ENCODE measurements at places on chromosomes 12 and 14. TPM values are rescaled to one million over a fixed set of nuclear protein-coding genes. Genes with fewer than 3 reads are reported as not detected.

The JPH4 gene
- 9.5 TPM for polyA plus RNA-seq

The TMBIM4 gene
- polyA plus RNA-seq, result 165 TPM

The ADAMTS20 gene
- polyA plus RNA-seq, result 0.79 TPM

The EXOC3L4 gene
- 1.5 TPM for polyA plus RNA-seq

The HOXC4 gene
- polyA plus RNA-seq, result 52.4 TPM

The SERPINA10 gene
- 0.34 TPM for polyA plus RNA-seq

The SMOC1 gene
- polyA plus RNA-seq, result 1.9 TPM

The CACNA2D4 gene
- 1.9 TPM for polyA plus RNA-seq

The FAM90A1 gene
- polyA plus RNA-seq, result 1.1 TPM

The GON7 gene
- polyA plus RNA-seq, result 23.7 TPM

The LYZ gene
- polyA plus RNA-seq, result 19.9 TPM

The IGFBP6 gene
- polyA plus RNA-seq, result 12.4 TPM

The PLEK2 gene
- 2.1 TPM for polyA plus RNA-seq

The AICDA gene
- polyA plus RNA-seq, result 0.55 TPM

DNA sequence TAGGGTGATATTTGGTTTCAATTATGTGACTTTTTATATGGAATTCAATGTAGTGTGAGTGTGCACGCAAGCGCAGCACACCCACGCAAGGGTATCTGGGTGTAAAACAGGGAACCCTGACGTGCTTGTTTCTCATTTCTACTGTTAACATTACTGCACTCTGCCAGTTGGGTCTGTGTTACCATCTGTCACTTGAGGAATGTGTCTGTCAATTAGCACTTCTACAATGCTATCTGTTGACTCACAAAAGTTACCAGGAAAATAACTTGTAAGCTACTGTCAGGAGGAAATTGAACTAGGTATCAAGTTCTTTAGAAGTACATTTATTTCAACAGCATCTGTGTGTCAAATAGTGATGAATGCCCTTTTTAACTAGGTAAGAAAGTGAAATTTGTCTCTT is 695.5 kb upstream of the LRFN5 start:
- DNase-seq, result no peak

- no peak for DNase-seq
Observed at GRCh38 chr12:21676776-21677175, 19.1 kb upstream of the LDHB start.

DNA sequence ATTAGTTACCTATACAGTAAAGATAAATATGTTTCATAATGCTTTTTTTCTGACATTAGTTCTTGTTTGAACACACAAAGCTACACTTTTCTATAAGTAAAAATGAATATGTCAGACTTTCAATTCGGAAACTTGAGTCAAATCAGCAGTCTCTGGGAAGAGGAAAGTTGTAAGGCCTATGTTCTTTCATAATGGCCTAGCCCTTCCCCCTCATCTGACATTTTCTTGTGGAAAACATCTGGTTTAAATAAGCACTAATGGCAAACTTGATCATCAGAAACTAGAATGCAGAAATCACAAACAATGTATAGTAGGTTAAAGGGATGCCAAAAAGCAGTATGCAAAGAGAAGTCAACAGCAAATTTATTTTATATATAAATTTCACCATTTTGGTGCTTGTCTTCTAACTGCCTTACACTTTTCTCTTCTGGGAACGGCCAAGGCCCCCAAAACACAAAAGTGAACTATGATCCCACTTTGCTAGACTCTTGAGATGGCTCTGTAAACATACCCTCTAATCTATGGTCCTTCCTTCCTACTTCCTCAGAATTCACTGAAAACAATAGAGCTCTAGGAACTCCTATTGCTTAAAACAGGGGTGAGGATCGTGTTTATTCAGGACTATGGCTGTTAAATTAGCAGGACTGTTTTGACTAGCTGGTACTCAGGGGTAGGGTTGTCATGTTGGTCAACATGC is 444.1 kb downstream of the RAD51B start:
- DNase-seq, result no peak

DNA sequence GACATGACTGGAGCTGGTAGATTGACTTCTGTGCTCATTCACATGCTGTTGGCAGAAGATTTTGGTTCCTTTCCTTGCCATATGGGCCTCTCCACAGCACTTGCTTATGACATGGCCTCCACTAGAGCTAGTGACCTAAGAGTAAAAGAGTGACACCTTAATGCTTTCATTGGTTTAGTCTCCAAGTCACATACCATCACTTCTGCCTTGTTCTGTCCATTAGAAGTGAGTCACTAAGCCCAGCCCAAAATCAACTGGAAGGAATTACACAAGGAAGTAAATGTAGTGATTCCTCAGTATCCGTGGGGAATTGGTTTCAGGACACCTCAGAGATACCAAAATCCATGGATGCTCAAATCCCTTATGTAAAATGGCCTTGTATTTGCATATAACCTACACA is 81.3 kb downstream of the PPHLN1 start:
- no peak for DNase-seq

DNA sequence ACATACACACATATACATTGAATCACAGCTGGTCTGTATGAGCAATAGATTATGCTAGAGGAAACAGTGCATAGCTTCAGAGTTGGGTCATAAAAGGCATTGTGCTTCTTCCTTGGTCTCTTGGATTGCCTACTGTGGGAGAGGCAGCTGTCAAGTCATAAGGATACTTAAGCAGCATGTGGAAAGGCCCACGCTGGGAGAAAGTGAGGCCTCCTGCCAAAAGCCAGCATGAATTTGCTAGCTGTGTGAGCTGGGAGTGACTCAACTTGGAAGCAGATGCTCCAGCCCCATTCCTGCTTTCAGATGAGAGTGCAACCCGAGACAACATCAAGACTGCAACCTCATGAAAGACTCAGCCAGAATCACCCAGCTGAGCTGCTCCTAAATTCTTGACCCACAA is 311.9 kb upstream of the TBX3 start:
- DNase-seq, result no peak

- DNase-seq, result no peak
Observed at GRCh38 chr12:49626836-49627235, 3.5 kb downstream of the PRPF40B start.

- DNase-seq, result no peak
Observed at GRCh38 chr12:119283310-119283709, 51.2 kb upstream of the CCDC60 start.

GRCh38 chr14:93788543-93789227 is 400 bp upstream of the PRIMA1 start:
- no peak for DNase-seq

GRCh38 chr14:88079624-88080023 is 74.7 kb downstream of the GPR65 start:
- no peak for DNase-seq

GRCh38 chr12:2233034-2233433 is 180.2 kb downstream of the CACNA1C start:
- DNase-seq, result no peak

DNA sequence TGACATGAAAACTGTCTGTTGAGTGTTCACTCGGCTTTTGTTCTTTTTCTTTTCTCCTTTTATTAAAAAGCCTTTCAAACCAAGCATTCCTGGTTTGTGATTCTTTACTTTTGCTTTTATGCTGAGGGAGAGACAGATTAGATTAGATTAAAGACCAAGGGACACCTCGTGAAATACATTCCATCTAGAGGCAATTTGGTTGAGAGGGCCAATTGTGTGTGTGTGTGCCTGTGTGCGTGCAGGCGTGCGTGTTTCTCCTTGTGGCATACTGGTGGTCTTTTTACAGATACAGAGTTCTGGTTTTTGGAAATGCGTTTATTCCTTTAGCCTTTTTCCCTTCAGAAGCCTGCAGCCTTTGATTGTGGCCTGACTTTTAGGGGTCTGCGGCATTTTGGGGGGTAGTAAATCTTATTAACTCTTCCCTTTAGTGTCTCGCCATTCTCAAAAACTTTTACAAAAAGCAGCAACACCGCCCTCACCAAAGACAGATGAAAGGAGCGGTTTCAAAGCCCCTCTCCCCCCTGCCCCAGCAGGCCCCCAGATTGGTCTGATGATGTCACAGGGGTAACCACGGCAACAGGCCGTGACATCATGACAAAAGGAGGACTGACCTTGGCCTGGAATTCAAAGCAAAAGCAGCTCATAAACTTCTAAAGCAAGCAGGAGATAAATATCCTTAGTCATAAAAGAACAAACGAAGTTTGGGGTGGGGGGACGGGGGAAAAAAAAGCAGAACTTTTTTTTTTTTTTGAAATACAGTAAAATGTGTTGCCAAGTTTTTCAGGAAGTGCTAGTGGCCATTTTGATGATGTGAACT is 84.1 kb upstream of the TBX3 start:
- no peak for DNase-seq

GRCh38 chr12:48414021-48414420 is 58.3 kb upstream of the ANP32D start:
- DNase-seq, result no peak

GRCh38 chr12:39386335-39386734 is 56.6 kb downstream of the KIF21A start:
- no peak for DNase-seq

DNA sequence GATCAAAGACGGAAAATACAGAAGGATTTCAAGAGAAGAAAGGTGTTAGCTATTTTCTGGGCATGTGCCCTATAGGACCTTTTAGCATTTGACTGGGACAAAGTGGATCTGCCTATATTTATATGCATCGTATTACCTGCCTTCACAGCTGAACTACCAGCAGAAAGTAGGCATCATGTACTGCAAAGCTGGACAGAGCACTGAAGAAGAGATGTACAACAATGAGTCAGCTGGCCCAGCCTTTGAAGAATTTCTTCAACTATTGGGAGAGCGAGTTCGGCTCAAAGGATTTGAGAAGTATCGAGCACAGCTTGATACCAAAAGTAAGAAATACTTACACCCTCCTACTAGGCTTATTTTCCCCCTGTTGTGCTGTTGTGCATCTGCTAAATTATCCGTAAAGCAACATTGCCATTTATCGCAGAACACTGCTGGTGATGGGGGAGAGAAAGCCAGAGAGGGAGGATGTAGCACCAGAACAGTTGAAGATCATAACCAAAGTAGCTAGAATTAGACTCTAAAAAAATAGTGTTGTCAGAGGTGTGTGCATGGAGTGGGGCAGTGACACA is 282.0 kb upstream of the RGS6 start:
- no peak for DNase-seq

DNA sequence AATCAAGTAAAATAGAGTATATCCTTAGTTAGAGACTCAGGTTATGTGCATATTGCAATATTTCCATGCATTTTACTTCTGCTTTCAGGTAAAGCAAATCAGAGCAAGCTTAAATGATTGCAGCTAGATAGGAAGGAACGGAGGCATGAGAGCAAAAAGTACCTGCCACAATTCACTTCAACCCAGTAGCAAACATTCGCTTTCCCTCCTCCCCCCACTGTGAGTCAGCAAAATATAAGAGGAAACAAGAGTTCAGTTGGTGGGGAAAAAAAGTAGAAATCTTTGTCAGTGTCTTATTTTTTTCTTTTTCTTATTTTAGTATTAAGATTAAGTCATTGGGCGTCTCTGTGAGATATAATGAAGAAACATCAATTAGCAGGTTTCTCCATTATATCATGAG is 475.4 kb downstream of the NPAS3 start:
- no peak for DNase-seq

DNA sequence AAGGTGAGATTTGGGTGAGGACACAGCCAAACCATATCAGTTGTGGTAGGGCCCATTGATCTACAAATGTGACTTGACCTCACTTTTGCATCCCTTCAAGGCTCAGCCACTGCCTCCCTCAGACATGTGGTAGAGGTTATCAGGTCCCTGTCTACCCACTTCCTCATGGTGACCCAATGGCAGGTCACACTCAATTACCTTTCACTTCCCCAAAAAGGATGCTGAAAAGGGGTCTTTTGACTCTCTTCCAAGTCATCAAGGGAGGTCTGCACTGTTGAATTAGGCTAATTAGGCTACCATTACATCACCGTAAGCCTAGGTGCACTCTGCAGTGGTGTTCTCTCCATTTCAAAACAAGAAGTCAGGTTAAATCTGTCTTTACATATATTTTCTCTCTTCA is 22.6 kb upstream of the DRAM1 start:
- no peak for DNase-seq

DNA sequence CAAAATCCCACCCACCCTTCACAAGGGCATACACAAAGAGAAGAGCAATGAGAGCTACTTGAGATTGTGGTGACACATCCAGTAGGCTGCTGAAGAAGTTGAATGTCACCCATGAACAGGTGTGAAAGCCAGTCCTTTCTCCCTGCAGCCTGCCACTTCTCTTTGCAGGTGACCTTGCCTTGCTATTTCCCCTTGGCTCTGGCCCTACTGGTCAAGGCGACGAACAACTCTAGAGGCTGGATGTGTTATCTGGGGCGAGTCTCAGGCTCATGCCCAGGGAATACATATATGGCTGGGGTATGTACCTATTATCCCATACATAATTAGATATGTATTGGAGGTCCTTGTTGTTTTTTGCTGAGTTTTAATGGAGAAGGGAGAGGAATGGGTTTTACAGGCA is 70.2 kb upstream of the EGLN3 start:
- no peak for DNase-seq

- DNase-seq, result no peak
Observed at GRCh38 chr14:74400919-74401503, 25.0 kb downstream of the SYNDIG1L start.

- DNase-seq, result no peak
Observed at GRCh38 chr12:97564236-97564635, 101.6 kb downstream of the RMST start.

Measured in right renal pelvis (tissue), 4 donors.